ENCODE measurements at places on chromosomes 6 and 20. TPM values are rescaled to one million over a fixed set of nuclear protein-coding genes. Genes with fewer than 3 reads are reported as not detected.

DNA sequence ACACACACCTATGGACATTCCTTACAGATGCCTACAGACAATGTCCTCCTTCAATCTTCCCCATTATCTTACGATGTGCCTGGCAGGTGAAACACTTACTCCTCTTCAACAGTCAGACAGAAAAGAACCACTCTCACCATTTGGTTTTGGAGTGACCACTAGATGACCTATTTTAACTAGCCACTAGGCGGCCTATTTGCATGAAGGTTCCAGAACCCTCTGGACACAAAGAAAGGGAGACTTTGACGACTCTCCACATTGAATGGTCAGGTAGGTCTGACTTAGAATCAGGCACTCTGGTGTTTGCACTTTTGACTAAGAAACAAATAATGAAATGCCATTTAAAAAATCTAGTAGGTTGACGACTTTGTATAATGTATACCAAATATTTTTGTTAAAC lies 42.0 kb downstream of the PNLDC1 start:
- DNase-seq: no peak

DNA sequence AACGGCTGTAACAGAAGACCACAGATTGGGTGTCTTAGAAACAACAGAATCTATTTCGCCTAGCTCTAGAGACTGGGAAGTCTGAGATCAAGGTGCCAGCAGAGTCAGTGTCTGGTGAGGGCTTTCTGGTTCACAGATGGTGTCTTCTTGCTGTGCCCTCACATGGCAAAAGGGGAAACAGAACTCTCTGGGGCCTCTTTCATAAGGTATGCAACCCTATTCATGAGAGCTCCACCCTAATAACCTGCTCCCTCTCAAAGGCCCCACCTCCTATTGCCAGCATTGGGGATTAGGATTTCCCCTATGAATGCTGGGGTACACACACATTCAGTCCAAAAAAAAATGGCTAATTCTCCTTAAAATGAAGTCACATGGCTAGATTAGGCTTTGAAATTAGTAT lies 10.0 kb downstream of the TXNDC5 start:
- DNase-seq: no peak

GRCh38 chr6:53591873-53592272 lies 47.0 kb upstream of the GCLC start:
- no peak for DNase-seq

DNA sequence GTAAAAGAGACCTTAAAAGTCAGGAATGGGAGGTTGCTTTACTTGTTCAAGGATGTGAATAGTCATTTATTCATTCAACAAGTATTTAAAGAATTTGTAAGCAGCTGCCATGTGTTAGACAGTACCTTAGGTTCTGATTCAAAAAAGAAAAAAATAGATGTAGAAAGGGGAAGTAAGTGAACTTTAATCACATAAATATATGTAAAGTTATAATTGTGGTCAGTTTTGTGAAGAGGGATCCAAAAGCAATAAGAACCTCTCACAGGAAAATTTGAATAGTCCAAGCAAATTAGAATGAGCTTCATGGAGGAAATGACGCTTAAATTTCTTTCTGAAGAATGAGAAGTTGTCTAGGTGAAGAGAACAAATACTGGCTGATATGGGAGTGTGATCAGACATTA lies 596.1 kb upstream of the CITED2 start:
- DNase-seq: no peak

The GABRR1 gene
- total RNA-seq: not detected
